NCI-H2029 treated with DMSO at 0.1 percent for 48 hours (cell line): ENCODE measurements at places on chromosomes 11 and 22.

GRCh38 chr11:133147625-133148024 is 384.7 kb downstream of the OPCML start:
- no peak for DNase-seq

DNA sequence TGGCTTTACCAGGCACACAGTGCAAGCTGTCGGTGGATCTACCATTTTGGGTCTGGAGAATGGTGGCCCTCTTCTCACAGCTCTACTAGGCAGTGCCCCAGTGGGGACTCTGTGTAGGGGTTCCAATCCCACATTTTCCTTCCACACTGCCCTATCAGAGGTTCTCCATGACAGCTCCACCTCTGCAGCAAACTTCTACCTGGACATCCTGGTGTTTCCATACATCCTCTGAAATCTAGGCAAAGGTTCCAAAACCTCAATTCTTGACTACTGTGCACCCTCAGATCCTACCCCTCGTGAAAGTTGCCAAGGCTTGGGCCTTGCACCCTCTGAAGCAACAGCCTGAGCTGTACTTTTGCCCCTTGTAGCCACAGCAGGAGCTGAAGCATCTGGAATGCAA is 108.1 kb downstream of the SOX6 start:
- no peak for DNase-seq

DNA sequence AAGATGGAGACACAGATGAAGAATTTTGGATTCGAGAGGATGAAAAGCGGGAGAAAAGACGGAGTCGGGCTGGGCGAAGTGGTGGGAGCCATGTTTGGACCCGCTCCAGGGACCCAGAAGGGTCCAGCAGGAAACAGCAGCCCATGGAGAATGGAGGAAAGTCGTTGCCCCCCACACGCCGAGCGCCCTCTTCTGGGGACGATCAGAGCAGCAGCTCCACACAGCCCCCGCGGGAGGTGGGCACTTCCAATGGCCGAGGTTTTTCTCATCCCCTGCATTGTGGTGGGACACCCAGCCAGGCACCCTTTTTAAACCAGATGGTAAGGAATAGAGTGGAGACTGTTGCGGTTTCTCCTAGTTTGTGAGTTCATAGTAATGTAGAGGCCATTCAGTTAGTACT is 22.8 kb upstream of the SLC25A18 start:
- no peak for DNase-seq

DNA sequence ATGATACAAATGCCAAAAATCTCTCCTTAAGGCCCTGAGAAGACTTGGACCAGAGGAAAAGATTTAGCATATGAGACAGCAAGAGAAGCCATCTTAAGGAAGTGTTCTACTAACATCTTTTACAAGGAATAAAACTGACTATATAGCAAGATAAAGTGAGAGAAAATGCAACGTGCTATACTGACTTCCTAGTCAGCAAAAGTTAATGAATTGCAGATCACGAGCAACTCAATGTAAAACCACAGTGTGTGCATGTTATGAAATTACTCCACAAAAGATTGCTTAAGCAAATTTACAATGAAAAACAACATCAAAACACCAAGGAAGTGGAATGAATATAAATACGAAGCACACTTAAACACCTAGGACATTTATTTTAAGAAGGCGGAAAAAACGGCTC is 187.5 kb downstream of the CADM1 start:
- no peak for DNase-seq

GRCh38 chr22:25566186-25566897 is 1.9 kb downstream of the GRK3 start:
- no peak for DNase-seq
